ENCODE measurements at places on chromosomes 11 and 22.
A peak's percentile ranks its signal among the peaks of the same experiment; 100 is the strongest.

GRCh38 chr22:17013396-17014100 is 5.5 kb upstream of the GAB4 start:
- DNase-seq: no peak

DNA sequence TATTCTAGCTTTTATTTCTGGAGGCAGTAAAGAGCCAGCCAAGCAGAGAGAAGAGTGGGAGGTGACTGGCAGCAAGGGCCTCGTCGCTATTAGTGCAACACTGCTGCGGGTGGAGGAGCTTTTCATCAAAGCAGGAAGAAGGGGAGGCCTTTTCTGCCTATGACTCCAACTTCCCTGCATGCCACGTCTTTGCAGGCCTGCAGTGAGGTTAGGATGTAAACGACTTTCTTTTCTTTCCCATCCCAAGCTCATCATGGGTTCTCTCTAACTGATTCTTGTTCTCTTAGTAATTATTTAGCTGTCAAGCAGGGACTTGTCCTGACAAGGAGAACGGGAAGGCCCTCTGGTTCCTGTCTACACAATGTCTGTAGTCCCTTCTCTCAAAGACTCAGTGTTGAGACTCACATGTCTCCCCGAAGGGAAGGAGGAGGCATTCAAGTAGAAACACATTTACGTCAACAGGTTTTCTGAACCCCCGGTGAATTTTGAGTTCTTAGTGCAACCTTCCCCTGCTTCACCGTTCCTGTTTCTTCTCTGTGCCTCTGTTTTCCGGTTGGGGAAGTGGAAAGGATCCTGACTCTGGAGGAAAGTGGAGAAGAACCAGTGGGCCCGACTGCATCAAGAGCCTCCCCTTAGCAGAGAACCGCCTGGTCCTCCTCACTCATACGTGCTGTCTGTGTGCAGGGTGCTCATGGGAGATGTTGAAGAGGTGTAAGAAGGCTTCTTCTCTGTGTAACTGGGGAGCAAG is 56.9 kb downstream of the PACS1 start:
- peak; percentile 69 for DNase-seq

DNA sequence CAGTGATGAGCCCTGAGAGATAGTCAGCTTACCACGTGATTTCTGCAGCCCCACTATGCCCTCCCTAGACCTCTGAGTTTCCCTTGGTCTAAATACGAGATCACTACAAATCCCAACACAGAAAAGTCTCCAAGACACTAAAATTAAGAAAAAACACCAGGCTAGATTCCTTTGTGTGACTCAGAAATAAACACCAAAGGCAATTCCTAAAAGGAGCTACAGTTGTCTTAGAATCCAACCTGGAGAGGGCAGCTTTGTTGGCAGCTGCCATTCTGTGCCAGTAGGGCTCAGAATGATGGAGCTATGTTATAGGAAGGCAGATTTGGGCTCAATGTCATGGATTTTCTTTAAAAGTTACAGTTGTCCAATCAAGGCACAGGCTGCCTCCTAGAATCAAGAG is 37.1 kb upstream of the HMGXB4 start:
- DNase-seq: no peak

GRCh38 chr11:89463266-89463780 is 27.9 kb downstream of the NOX4 start:
- DNase-seq: no peak

DNA sequence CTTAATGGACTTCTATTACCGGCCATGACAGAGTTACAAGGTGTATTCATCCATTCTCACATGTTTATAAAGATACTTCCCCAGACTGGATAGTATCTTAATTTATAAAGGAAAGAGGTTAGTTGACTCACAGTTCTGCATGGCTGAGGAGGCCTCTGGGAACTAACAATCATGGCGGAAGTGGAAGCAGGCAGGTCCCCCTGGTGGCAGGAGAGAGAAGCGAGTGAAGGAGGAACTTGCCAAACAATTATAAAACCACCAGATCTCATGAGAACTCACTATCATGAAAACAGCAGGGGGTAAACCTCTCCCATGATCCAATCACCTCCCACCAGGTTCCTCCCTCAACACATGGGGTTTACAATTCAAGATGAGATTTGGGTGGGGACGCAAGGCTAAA is 170.0 kb upstream of the PDGFD start:
- no peak for DNase-seq

- DNase-seq: no peak
These were observed 25.0 kb downstream of the MED15 start for GRCh38 chr22:20532256-20532993.

DNA sequence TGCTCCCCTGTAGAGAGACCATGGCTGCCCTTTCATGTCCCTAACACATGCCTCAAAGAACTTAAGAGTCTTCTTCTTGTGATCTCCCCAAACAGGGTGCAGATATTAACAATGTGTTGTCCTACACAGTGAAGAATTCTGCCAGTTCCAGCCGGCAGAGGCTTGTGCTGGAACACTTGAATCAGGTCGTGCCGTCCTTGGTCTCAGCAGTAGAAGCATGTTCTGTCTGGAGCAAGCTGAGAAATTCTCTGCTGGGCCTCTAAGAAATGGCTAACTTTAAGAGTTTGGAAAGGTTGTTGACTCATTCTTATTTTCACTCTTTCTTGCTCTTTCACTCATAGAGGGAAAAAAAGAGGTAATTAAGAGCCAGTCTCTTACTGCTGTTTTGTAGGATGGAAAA is 71.1 kb upstream of the SLC25A18 start:
- no peak for DNase-seq

All from astrocyte of the hippocampus (primary cell).